ENCODE measurements at places on chromosomes 2 and 18.
A peak's percentile ranks its signal among the peaks of the same experiment; 100 is the strongest.

DNA sequence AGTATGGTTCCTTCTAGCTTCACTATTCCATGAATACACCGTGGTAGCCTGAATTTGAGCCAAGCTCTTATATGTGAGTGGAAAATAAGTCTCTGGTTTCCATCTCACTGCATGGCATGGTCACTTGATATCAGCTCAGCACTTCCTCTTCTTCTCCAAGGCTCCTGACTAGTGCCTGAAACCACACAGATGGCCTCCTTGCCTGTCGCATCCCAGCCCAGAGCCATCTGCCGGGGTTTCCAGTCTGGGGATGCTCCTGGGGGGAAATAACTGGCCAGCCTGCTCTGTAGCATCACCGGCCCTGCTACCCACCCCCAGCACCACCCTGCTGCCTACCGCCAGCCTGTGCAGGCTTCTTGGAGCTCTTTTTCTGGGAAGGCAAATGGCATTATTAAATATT is 7.7 kb upstream of the MARCHF4 start:
- DNase-seq = no peak

- no peak for DNase-seq
Measured at GRCh38 chr2:114068438-114068837, 178.5 kb downstream of the ACTR3 start.

GRCh38 chr18:22604390-22604985 is 186.8 kb upstream of the CTAGE1 start:
- DNase-seq = no peak

- DNase-seq = peak; percentile 51
Measured at GRCh38 chr2:158487419-158487818, 30.7 kb downstream of the PKP4 start.

DNA sequence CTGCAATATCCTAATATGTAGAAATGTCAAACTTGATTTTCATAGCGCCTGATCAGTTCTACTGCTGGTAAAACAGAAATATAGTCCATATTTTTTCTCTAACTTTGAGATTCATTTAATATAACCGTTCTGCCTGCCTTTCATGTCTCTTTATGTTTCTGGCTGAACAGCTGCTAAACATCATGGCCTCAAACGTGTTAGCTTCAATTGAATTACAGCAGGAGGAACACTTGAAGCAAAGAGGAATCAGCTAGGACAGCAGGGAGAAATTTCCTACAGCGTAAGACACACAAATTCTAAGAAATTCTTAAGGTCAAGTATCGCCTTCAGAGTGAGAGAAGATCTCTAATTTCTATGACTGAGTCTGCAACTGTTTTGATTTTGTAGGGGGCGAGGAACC is 433.2 kb downstream of the FBXO15 start:
- DNase-seq = no peak

DNA sequence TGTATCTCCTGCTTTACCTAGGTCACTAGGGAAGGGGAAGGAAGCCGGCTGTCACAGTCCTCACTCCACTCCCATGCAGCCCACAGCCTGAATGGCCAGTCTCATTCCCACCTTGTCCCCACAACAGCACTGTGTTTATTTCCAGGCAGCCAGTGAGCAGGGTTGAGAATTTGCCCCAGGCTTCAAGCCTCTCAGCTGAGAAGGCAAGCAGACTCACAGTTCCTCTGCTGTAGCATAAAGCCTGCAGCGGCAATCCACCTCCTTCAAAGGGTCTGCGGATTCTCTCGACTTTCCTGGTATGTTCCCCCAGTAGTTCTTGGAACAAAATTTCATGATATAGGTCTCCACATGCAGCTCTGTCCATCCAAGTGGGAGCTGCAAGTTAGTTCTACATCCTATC is 262.9 kb upstream of the GULP1 start:
- DNase-seq = no peak

- peak; percentile 51 for DNase-seq
Measured at GRCh38 chr2:66428986-66429612, 5.8 kb upstream of the MEIS1 start.

All from AG08396 (cell line).